ENCODE measurements at places on chromosomes 12 and 14.

- DNase-seq: no peak
These were observed 21.3 kb upstream of the CCDC63 start for GRCh38 chr12:110825530-110825929.

- DNase-seq: peak; percentile 66
These were observed 756 bp downstream of the TULP3 start for GRCh38 chr12:2891240-2892053.

- no peak for DNase-seq
These were observed 59.5 kb downstream of the BCAT1 start for GRCh38 chr12:24889411-24889810.

- no peak for DNase-seq
These were observed 5.0 kb downstream of the CDCA4 start for GRCh38 chr14:105015905-105016304.

- DNase-seq: no peak
These were observed 30.5 kb upstream of the FZD10 start for GRCh38 chr12:130131801-130132200.

DNA sequence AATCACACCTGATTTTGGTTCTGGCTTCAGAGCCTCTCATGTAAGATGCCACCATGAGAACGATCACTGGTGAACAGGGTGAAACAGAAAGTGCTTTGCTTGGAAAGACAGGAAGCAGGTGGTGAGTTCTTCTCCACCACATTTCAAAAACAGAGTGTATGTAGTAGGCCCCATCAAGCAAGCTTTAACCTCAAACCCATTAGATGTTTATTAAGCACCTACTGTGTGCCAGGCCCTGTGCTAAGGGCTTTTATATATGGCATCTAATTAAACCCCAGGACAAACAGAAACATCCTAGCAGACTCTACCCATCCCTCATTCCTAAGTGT is 47.8 kb upstream of the MED13L start:
- DNase-seq: no peak

DNA sequence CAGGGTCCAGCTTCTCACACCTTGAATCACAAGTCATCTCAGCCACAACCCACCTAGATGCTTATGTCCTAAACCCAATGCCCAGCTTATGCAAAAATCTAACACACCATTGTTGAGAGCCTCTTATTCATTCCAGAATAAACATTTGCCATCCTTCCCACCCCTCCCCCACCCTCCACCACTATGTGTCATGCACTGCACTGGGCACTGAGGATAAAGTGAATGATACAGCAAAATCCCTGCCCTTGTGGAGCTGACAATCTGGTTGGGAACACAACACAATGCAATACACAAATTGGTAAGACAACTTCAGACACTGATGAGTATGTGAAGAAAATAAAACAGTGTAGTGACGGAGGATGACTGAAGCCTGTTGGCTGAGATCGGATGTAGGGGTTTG is 1.4 kb upstream of the GLTP start:
- DNase-seq: no peak

DNA sequence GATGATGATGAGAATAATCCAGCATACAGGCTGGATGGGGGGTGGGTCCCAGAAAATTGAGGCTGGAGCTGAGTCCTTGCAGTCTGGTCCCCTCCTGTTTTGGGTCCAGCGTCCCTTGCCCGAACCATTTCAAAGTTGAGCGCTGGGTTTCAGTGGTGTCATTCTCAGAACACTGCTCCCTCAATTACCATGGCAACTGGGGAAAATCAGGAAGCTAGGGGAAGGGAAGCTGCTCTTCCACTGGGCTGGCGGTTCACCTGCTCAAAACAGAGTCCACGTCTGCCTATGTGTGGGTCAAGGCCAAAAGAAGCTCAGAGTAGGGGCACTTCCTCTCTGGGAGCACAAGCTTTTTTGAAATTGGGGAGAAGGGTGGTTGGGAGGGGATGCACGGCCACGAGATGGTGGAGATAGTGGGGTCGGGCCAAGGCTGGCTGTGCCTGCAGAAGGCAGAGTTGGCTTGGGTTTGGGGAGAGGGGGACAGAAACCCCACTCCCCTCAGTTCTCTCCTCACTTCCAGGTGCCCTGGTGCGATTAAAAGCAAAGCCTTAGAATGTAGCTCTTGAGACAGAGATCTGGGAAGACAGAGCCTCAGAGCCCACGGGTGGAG is 1.7 kb upstream of the NOS1 start:
- DNase-seq: no peak

DNA sequence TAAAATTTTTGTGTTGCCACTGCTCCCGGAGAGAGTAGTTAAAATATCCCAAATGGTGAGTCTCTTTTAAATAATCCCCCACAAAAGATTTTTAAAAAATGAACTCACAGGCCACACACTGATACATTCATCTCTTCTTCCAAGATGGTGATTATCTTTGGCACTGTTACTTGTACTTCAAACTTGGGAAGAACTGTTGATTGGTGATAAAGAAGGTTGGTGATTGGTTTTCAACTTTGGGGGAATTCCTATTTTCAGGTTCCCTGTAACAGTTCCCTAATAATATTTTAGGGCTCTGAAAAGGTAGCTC is 6.6 kb downstream of the A2M start:
- DNase-seq: no peak

- no peak for DNase-seq
These were observed 27.8 kb downstream of the SNRNP35 start for GRCh38 chr12:123485756-123486155.

DNA sequence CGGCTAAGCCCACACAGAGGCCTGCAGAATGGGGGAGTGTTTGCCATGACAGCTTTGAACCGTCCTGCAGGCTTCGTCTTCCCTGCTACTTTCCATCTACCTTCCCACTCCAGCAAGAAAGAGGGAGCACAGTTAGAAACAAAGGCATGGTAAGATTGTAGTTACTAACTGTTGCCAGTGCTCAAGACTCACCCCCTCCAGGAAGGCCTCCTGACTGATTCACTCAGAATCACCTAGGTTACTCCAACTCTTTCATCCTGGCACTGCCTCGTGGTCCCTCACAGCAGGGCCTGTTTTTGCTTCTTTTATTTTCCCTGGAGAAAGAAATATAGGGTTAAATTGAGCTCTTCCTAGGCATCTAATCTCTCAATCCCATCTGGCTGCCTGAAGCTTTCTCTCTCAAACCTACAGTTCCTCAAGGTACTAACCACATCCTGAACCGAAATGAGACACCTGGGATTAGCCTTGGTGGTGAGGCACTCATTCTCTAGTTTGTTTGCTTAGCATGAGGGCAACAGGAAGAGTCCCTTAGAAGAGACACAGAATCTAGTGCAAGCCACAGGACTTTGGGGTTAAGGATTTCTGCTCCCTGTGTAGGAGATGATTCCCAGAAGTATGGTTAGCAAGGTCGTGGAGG is 7.8 kb downstream of the GALNT6 start:
- no peak for DNase-seq

Data from body of pancreas (tissue), 4 donors.